Stimulated activated CD8-positive, alpha-beta memory T cell treated with anti-CD3 and anti-CD28 coated beads, Interleukin-2, amount 100 ng/mL, for 1 hour (primary cell): ENCODE measurements at places on chromosomes 13 and 19.

DNA sequence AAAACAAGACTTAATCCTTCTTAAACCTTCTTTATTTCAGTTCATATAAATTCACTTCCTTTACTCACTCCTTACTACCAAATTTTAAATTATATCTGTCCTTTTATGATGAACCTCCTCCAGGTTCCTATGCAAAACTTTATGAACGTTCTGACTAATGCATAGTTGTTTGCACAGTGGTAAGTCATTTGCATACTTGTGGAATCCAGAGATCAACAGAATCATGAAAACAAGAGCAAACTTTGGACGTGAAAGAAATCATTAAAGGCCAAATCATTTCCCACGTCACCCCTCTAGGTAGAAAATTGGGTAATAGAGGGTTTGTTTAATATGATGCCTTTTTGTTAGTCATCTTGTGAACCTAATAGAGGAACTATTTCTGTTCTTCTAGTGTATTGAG lies 32.3 kb upstream of the MYCBP2 start:
- no peak for DNase-seq

DNA sequence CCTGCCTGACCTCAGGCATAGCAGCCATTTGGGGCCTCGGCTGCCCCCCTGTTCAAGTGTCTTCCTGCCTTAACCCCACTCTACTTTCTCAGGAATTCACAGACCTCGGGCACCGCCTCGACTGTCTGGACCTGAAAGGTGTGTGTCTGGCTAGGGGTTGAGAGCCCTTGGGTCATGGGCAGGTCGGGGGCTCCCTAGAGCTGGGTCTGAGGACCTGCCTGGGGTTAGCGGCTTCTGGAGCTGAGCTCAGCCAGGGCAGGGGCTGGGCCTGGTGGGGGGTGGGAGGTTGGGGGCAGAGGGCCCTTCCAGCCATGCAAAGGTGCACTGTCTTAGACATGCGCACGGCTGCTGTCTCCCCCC lies 20.7 kb downstream of the NKPD1 start:
- no peak for DNase-seq

GRCh38 chr13:33411312-33411711 lies 125.8 kb upstream of the STARD13 start:
- no peak for DNase-seq

- DNase-seq = no peak
Measured at GRCh38 chr13:65553096-65553727, 1676.9 kb downstream of the PCDH9 start.

DNA sequence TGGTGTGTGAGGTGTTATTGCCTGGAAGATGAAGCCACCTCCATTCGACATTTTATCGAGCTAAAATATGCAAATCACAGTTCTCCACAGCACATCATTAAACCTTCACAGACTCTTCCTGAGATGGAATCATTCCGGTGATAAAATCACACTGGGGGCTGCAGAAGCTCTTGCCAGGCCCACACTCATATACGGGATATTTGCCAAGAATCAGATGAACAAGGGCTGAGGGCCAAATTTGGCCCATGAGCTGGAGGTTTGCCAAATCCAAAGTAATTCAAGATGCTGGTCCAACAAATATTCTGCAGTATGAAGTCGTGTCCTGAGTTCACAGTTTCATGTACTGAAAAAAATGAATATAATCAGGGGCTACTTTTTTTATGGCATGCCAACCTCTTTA lies 16.7 kb upstream of the RXFP2 start:
- DNase-seq = no peak

GRCh38 chr13:46050771-46051170 lies 1.8 kb downstream of the ZC3H13 start:
- no peak for DNase-seq

DNA sequence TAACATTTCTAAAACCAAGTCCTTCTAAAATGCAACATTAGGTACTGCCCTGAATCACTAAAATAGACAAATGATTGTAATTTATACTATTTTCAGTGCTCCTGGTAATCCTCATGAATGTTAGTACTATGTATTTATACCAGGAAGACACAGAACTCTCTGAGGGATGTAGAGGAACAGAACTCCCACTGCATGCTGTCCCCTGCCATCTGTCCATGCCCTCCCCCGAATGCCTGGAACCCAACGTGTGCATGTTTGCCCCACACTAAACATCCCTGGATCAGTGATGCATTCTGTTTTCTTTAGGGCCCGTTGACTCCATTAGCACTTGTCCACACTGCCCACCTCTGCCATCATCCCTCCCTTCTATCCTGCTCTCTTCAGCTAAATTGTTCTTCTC lies 26.5 kb downstream of the ENOX1 start:
- no peak for DNase-seq

GRCh38 chr13:111952032-111952431 lies 114.9 kb upstream of the SOX1 start:
- DNase-seq = no peak

DNA sequence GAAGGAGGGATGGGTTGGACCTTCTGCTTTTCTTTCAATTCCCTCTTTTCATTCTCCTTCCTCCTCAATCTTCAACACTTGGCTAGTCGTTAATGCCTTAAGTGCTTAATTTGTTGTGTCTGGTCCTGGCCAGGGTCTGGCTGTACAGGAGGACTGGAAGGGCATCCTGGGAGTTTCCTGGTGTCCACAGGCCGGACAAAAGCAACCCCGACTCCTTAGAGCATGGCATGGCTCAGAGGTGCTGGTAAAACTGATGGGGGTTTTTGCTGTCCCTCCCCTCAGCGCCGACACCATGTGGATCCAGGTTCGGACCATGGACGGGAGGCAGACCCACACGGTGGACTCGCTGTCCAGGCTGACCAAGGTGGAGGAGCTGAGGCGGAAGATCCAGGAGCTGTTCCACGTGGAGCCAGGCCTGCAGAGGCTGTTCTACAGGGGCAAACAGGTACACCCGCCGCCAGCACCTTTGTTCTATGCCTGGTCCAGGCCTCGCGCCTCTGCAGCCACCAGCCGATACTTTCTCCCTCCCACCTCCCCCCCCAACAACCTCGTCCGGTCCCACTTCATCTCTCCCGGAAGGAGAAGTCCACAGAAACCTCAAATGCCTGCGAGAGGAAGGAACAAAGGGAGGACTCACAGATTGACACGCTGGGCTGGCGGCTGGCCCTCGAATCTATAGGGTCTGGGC lies 1.4 kb downstream of the UHRF1 start:
- no peak for DNase-seq

DNA sequence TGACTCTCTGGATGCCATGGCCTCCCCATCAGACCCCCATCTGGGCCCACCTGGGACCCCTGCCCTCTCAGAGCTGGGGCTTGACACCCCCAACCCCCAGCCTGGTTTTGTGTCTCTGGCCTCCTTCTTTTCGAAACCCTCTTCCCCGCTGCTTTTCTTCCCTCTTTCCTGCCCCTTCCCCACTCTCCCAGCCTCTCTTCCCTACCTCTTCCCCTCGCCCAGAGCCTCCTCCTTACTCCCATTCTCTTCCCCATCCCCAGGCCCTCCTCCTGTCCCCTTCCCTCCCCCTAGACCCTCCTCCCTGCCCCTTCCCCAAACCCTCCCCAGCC lies 2.1 kb downstream of the TNFSF9 start:
- DNase-seq = no peak

DNA sequence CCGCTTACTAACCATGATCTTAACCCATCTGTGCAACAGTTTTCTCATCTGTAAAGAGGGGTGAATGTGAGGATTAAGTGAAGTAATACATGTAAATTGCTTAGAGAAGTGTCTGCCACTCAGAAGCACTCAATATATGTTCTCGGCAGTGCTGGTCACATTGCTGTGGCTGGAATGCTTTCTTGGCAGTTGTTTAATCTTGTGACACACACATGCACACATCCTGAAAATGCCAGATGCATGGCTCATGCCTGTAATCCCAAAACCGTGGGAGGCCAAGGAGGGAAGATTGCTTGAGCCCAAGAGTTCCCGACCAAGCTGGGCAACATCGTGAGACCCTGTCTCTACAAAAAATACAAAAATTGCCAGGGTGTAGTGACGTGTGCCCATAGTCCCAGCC lies 4.9 kb upstream of the DMKN start:
- no peak for DNase-seq
